ENCODE measurements at places on chromosomes 12 and 14.

GRCh38 chr14:70754991-70755390 lies 54.3 kb downstream of the MAP3K9 start:
- DNase-seq: no peak

DNA sequence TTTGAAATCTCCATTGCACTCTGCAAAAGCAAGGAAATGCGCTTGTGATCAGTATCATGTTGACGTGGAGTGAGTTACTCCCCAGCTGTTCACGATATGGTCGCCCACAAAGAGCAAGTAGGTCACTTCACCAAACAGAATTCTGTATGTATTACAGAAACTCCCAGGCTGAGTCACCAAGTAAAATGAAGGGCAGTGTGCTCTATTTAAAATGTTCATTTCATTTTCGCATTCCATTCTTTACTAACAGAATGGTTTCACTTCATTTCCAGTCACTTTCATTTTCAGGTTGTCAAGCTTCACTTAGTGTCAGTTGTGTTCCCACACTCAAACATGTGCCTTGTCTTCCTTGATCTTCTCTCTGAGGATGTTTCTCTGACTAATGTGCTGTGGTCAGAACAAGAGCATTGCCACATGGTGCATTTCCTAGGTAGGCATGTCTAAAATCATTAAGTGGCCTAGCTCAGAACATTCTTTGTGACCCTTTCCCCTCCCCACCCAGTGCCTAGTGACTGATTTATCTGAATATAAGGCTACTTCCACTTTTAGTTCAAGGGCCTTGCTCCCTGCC lies 391.2 kb downstream of the RAD51B start:
- no peak for DNase-seq

GRCh38 chr14:75418850-75419768 lies 8.7 kb upstream of the JDP2 start:
- no peak for DNase-seq

DNA sequence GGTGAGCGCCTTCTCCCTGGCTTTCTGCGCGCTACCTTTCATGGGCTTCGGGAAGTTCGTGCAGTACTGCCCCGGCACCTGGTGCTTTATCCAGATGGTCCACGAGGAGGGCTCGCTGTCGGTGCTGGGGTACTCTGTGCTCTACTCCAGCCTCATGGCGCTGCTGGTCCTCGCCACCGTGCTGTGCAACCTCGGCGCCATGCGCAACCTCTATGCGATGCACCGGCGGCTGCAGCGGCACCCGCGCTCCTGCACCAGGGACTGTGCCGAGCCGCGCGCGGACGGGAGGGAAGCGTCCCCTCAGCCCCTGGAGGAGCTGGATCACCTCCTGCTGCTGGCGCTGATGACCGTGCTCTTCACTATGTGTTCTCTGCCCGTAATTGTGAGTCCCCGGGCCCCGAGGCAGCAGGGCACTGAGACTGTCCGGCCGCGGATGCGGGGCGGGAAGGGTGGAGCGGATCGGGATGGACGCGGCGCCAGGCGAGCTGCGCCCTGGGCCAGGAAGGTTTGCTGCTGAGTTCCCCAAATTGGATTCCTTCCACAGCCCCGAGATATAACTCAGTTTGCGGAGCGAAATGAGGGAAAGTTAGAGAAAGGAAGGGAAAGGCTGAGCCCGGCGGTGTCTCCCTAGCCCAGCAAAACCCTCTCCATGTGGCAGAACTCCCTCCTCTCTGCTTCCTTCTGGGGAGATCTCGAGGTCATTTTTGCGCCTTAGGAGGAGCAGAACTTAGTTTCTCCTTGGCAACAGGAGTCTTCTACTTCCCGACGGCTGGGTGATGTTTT lies 972 bp downstream of the PTGDR start:
- no peak for DNase-seq

DNA sequence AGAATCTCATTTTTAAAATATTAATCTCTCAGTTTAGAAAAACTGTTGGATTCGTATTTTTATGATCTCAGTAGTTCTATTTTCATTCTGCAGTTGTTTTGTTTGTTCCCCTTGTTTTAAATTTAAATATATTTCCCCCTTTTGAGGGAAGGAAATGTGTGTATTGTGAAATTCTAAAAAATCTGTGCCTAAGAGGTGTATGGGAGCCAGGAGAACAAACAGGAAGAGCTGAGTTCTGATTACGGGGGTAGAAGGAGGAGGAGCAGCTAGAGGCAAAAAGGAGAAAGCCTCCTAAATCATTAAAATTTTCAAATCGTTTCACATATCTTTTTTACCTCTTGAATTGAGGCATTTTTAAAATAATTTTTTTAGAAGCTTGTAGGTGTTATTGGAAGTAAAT lies 2.3 kb downstream of the RDH12 start:
- DNase-seq: no peak

DNA sequence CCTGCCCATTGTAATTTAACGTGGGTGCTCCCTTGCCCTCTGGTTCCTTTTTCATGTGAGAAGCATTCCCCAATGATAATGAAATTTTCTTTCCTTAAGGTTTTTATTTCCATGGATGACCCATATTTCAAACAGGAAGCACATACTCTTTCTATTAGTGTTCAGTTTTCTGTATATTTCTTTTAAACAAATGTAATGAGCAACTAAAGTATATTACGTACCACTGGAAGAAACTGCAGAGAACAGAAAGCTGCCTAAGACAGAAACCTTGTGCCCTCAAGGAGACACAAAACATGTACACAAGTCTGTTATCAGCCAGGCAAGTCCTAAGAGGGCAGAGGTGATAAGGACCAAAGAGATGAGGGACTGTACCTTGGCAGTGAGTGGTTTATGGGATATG lies 414.9 kb downstream of the ETNK1 start:
- DNase-seq: no peak

GRCh38 chr12:49255857-49256637 lies 8.8 kb upstream of the TUBA1C start:
- DNase-seq: no peak

- DNase-seq: no peak
Observed at GRCh38 chr14:65320661-65321308, 91.7 kb upstream of the FUT8 start.

DNA sequence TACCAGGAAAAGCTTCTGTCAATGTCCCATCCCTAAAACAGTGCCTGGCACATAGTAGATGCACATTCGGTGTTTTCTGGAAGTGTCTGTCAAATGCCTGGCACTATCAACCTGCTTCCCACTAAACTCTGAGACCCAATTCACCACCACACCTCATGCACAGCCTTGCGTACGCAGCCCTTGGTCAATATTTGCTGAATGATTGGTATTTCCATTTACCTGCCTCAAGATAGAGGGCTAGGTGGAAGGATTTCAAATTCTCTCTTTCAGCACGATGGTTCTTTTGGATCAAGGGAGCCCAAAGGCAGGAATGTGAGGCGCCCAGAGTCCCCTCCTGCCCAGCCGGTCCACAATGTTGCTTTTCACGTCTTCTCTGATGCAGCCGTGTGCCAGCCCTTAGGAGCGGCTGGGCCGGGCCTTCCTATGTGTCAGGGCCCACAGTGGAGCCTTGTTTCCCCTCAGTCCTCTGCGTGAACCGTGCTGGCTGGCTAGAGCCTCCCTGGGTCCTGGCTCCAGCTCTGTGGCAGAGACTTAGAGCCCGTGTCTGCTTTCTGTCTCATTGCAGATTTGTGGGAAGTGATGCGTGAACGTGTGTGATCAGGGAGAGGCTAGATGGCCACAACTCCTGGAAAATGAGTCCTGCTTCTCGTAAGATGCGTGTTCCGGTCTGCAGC lies 99.9 kb upstream of the RFLNA start:
- DNase-seq: no peak

DNA sequence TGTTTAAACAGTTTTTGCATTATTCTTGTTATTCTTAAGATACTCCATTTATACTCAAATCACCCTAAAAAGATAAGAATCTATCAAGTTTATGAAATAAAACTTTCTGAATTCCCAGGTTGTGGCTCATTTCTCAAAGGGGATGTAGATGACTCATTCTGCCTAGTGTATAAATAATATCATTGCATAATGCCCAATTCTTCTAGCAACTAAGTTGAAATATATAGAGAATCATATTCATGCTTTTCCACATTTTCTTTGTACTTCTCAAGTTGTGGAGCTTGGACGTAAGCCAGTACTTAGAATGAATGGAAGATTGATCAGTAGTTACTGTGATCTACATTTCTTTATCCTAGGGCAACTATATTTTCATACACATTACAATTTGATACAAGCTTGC lies 201.1 kb downstream of the PPFIA2 start:
- DNase-seq: no peak

- DNase-seq: no peak
Observed at GRCh38 chr14:99924379-99924778, 131.2 kb downstream of the EML1 start.

- DNase-seq: no peak
Observed at GRCh38 chr14:33696165-33696564, 254.7 kb downstream of the EGLN3 start.
